ENCODE measurements at places on chromosomes 1 and 21.

DNA sequence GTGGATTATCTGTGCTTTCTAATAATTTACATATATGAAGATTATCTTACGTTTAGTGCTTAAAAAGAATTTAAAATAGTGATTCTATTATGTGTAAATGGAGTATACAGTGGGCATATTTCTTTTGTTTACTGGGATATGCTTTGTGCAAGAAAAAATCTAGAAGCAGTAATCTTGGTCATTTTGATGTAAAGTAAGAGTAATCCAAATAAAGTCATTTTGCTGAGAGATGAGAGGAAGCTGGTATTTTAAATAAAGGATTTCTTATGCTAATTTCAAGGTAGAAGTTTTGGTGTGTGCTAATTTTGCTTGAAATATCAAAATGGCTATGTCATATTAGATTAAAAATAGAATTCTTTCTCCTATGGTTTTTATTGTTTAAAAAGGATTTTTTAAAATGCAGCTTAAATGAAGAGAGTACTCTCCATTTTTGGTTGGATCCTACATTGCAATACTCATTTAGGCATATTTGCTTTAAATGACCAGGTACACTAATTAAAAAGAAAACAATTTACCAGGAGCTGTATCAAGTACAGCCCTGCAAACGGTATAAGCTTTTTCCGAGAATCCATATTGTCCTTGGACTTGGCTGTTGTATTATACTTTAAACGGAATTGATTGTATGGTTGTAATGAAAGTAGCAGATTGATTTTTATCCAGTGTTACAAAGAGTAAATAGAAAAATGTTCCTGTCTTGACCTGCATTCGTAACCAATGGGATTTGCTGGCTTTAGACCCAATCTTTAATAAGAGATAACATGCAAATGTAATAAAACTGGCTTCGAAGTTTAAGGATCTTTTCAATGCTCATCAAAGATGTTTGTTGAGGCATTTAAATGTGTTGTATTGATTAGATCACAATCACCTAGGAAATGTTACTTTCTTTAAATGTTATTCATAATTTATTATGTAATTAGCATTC, 574.7 kb downstream of the USP25 start:
- no peak for DNase-seq

DNA sequence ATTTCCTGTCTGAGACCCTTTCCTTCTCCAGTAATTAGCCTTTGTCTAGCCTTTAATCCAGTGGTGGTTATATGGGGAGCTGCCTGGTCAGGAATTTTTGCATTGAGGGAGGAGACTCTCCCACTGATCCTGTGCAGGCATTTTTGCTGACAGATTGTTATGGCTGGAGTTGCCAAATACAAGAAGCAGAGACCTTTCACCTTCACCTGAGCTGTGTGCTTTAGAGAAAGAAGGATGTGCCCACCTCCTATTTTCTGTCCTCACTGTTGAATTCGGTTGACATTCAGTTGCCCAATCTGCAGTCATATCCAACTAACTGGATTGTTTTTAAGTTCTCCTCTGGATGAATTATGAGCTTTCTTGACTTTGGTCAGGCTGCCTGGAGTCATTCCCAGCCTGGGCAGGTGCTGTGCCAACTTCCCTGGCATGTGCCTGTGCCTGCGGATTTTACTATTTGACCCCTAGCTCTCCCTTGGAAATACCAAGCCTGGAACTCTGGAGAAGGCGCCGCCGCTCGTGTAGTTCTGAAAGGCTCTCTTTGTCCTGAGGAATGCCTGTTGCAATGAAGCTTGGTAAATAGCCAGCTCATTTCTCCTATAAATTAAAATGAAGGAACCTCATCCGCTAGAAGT, 143.9 kb downstream of the NOS1AP start:
- DNase-seq, result no peak

DNA sequence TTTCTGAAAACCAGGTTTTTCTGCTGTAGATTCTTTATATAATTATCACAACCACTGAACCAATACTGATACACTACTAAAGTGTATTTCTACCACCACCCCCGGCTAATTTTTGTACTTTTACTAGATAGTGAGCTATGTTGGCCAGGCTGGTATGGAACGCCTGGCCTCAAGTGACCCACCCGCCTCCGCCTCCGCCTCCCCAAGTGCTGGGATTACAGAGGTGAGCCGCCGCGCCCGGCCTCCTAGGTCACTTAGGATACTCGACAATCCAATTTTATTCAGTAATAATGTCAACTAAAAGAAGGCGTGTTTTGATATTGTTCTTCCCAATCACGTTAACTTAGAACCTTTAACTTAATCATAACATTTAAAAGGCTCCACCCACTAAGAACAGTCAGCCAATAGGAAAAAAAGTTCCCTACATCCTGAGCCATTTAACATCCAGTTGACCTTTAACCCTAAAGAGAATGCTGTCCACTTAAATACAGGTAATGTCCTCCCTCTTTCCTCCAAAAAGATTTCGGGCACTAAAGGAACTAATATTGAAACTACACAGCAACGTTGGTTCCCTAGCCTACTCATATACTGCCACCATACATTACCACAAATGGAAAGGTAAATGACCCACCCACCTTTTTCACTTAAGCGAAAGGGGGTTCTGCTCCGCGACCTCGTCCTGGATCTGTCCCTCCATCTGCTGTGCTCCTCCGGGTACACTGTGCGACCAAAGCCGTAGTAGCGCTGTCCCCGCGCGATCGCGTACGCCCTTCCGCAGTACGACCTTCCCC, 1.2 kb downstream of the RSRP1 start:
- peak; percentile 14 for DNase-seq

- DNase-seq, result peak; percentile 65
Measured at GRCh38 chr1:3611170-3612019, at the start of gene MEGF6. MEGF6 (minus strand) TSS chr1:3611508; CDS start chr1:3611268, 240 bp downstream.
